ENCODE measurements at places on chromosomes 7 and 10. TPM values are rescaled to one million over a fixed set of nuclear protein-coding genes. Genes with fewer than 3 reads are reported as not detected.

DNA sequence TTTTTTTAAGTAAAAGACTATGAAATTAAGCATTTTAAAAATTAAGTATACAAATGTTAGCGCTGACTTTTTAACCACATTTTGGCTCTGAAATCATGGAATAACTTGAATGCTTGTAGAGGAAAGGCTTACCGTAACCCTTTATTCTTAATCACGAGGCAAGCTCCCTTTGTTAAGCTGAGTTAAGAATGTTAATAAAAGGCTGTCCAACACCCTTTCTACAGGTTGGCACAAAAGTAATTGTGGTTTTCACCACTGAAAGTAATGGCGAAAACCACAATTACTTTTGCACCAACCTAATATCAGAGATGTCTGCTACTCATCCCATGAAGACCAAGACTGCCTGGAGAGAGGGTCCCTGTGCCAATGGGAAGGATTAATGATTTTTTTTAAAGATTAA is 70.6 kb downstream of the STK17A start:
- no peak for DNase-seq

DNA sequence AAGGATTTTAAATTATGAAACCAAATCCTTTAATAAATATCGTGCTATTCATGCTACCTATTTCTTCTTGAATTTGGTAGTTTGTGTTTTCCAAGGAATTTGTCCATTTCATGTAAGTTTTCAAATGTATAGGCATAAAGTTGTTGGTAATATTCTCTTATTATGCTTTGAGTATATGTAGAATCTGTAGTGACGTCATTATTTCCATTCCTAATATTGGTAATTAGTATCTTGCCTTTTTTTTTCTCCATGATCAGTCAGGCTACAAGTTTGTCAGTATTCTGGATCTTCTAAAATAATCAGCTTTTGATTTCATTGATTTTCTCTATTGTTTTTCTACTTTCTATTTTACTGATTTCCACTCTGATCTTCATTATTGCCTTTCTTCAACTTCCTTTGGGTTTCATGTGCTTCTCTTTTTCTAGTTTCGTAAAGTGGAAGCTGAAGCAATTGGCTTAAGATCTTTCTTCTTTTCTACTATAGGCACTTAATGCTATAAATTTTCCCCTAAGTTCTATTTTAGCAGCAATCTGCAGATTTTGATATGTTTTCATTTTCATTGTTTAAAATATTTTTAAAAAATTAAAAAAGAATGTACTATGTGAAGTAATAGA is 156.5 kb upstream of the HDAC9 start:
- DNase-seq, result no peak

Gene ZCCHC24
- total RNA-seq, result 20.8 TPM

Gene SPDYE3
- total RNA-seq, result 0.91 TPM

Gene TUBAL3
- total RNA-seq, result not detected
